ENCODE measurements at places on chromosomes 4 and X. TPM values are rescaled to one million over a fixed set of nuclear protein-coding genes. Genes with fewer than 3 reads are reported as not detected.

C1QTNF7 gene
- 20.4 TPM for polyA plus RNA-seq

GPRASP1 gene
- 14.2 TPM for polyA plus RNA-seq

CSAG3 gene
- not detected for polyA plus RNA-seq

GRIA2 gene
- 0.86 TPM for polyA plus RNA-seq

G3BP2 gene
- 149 TPM for polyA plus RNA-seq

GYPB gene
- 3.3 TPM for polyA plus RNA-seq

FABP2 gene
- 0.09 TPM for polyA plus RNA-seq

VSIG1 gene
- 0.85 TPM for polyA plus RNA-seq

ARMCX6 gene
- polyA plus RNA-seq = 79.6 TPM

SSR4 gene
- 181 TPM for polyA plus RNA-seq

CLCN3 gene
- 56.8 TPM for polyA plus RNA-seq

CCDC110 gene
- 2.4 TPM for polyA plus RNA-seq

JAKMIP1 gene
- 0.14 TPM for polyA plus RNA-seq

MSX1 gene
- polyA plus RNA-seq = 1.1 TPM

HMX1 gene
- polyA plus RNA-seq = not detected

ZFX gene
- polyA plus RNA-seq = 48.7 TPM

ASMT gene
- 0.09 TPM for polyA plus RNA-seq

TRIM2 gene
- polyA plus RNA-seq = 85.8 TPM

PPBP gene
- polyA plus RNA-seq = 19.2 TPM

RTL5 gene
- 23.5 TPM for polyA plus RNA-seq

C4orf51 gene
- polyA plus RNA-seq = not detected

UGT2A3 gene
- polyA plus RNA-seq = 53.2 TPM

GNRHR gene
- polyA plus RNA-seq = 0.81 TPM

KDR gene
- polyA plus RNA-seq = 52.7 TPM

Measured in renal pelvis (tissue), 12 donors.